Pons (tissue), 1 donor: ENCODE measurements at places on chromosomes 7 and 10.

- no peak for DNase-seq
Measured at GRCh38 chr7:95424716-95425115, 10.1 kb downstream of the PON2 start.

- no peak for DNase-seq
Measured at GRCh38 chr7:2566890-2567678, 8.3 kb downstream of the IQCE start.

DNA sequence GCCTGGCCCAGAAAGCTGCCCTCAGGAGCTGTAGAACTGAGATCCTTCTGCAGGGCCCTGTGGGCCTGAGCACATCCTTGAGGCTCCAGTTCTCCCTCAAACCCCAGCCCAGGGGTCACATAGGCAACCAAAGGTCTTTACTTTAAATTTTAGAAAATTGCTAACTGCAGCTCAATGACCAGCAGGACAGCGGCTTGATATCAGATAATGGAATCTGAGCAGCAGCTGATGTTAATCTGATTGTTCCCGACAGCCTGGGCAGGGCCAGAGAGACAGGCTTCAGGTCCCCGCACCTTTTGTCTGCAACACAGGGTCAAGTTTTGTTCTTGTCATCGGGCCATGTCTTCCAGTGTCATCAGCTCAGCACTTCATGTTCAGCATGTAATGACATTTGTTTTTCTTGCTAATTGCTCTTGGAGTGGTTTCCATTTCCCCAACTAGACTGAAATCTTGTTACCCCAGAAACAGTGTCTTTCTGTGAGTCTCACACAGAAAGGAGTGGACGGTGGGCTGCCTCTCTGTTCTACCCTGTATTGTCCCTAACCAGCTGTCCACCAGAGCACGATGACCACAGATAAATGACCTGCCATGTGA, 91.0 kb downstream of the PAXIP1 start:
- DNase-seq = no peak

GRCh38 chr10:190216-190615, 55.0 kb downstream of the ZMYND11 start:
- DNase-seq = no peak
